Pons (tissue), 1 donor: ENCODE measurements at places on chromosomes 16 and 17.

DNA sequence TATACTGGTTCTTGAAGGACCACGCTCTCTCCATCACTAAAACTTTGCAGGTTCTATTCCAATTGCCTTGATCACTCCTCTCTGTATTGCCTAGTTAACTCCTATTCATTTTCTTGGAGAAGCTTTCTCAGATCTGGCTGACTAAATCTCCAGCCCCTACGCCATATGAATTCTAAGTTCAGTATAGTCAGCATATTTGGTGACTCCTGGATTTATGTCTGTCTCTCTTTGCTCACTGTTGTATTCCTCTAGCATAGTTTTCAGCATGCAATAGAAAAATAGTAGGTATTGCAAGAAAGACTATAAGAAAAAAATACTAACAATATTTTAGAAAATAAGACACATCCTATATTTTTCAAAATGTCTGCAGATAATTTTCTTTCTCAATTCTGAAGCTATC is 579.7 kb downstream of the CDH11 start:
- no peak for DNase-seq

GRCh38 chr17:57869617-57870282 is 19.9 kb upstream of the MRPS23 start:
- DNase-seq = no peak

GRCh38 chr17:48671697-48672171 is 45.6 kb upstream of the HOXB9 start:
- peak; percentile 80 for DNase-seq

GRCh38 chr16:81431554-81432353 is 12.9 kb upstream of the CMIP start:
- DNase-seq = no peak

DNA sequence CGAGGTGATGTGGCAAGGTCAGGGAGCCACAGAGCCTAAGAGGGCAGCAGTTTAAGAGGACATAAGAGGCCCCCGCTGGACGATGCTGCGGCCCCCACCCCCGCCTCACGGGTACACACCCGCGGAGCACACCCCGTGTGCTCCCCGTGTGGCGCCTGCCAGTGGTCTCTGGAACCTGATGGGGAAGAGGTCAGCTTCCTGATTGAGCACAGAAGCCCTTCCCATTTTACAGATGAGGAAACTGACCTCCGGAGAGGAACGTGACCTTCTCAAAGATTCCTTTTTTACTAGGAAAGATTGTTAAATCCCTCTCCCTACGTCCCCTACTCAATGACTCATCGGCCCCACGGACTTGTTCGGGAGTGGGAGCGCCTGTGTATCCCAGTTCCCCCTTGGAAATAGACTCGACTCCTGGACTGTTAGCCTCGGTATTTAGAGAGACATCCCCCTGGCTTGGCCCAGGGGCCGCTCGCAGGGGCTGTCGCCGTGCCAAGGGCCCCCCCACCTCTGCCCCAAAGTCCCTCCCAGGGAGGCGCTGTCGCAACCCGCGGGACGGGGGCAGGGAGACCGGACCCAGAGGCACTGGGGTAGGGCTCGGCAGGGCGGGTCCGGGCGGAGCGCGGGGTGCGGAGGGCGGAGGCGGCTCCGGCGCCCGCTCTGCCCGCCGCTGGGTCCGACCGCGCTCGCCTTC is at the start of gene ABCC3:
Gene ABCC3, plus strand, starts transcription at position 658 of the 691 bp plus-strand sequence. CDS start 56 bp downstream, outside the sequence.
- no peak for DNase-seq

- DNase-seq = no peak
These were observed 789 bp upstream of the TERF2 start for GRCh38 chr16:69386596-69386995.

GRCh38 chr17:79097226-79098055 is 22.8 kb downstream of the ENGASE start:
- DNase-seq = no peak

- DNase-seq = no peak
These were observed 589 bp downstream of the ARL6IP1 start for GRCh38 chr16:18800775-18801144.

DNA sequence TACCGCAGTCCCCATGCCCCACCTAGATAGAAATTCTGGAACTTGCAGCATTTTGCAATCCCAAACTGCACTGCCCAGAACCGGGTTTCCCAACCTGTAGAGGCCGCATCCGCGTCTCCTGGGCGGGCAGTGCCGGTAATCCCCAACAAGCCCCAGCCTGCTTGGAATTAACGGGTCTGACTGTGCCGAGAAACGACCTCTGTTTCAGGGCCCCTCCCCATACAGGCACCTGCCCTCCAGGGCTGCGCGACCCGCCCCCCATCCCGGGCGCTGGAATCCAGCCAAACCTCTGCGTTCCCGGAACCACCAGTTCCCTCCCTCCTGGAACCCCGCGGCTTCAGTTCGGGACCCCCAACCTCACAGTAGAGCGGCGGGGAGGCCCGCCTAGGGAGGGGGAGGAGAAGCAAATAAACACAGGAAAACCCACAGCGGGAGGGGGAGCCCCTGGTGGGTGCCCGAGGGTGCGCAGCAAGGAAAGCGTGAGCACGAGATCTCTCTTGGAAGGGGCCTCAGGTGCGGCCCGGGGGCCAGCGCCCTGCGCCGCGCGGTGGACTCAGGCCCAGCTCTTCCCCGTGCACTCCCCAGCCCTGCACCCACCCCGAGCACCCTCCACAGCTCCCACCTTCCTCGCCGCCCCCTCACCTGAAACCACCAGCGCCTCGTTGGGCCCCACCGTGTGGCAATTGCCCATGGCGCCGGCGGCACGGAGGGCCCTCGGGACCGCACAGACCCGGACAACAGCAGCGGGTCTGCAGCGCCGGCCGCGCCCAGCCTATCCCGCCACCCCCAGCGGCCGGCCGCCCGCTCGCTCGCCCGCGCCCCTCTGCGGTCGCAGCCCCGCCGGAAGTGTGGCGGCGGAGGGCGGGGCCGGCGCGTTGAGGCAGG is at the start of gene FLOT2:
Gene FLOT2, minus strand, starts transcription at position 850 of the 885 bp plus-strand sequence. Its CDS starts 159 bp downstream, at position 691.
- no peak for DNase-seq

- no peak for DNase-seq
These were observed 16.0 kb upstream of the WIPF2 start for GRCh38 chr17:40203131-40203530.

GRCh38 chr17:11349106-11349505 is 108.1 kb downstream of the SHISA6 start:
- DNase-seq = no peak

GRCh38 chr17:13476720-13477119 is 125.0 kb downstream of the HS3ST3A1 start:
- DNase-seq = no peak

- DNase-seq = no peak
These were observed 460.9 kb downstream of the SLC39A11 start for GRCh38 chr17:72631568-72631948.

DNA sequence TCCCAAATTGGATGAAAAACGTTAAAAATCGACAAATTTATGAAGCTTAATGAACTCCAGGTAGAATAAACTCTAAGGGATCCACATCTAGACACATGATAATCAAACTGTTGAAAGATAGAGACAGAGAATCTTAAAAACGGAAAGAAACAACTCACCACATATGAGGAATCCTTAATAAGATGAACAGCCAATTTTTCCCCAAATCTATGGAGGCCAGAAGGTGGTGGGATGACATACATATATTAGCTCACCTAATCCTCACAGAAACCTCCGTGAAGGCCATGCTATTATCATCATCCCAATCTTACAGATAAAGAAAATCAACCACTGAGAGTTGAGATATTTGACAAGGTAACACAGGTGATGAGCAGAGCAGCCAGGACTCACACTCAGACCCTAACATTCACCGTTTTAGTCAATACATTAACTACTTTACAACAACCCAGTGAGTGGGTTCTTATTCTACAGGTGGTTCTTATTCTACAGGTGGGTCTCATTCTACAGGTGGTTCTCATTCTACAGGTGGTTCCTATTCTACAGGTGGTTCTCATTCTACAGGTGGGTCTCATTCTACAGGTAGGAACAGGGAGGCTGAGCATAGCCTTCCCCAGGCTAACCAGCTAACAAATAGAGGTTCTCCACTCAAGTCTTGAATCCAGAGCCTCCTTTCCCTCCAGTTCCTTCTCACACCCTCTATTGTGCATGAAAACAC is 4.8 kb downstream of the CACNG1 start:
- no peak for DNase-seq

DNA sequence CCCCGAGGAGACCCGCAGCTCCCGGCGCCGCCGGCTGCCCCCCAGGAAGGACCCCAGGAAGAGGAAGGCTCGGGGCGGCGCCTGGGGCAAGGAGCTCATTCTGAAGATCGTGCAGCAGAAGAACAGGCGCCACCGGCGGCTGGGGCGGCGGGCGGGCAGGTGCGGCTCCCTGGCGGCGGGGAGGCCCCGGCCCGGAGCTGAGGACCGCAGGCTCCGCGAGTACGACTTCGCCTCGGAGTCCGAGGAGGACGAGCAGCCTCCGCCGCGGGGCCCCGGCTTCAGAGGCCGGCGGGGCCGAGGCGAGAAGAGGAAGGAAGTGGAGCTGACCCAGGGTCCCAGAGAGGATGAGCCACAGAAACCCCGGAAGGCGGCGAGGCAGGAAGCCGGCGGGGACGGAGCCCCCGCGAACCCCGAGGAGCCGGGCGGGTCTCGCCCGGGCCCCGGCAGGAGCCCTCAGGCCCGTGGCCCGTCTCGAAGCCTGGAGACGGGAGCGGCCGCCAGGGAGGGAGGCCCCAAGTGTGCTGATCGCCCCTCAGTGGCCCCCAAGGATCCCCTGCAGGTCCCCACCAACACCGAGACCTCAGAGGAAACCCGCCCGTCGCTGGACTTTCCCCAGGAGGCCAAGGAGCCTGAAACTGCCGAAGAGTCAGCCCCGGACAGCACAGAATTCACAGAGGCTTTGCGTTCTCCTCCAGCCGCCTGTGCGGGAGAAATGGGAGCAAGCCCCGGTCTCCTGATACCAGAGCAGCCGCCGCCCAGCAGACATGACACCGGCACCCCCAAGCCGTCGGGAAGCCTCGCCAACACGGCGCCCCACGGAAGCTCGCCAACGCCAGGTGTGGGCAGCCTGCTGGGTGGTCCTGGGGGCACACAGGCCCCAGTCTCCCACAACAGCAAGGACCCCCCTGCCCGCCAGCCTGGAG is 22.3 kb upstream of the ZFPM1 start:
- DNase-seq = no peak

- DNase-seq = peak; percentile 39
These were observed 33.6 kb downstream of the NKD1 start for GRCh38 chr16:50581845-50582244.

DNA sequence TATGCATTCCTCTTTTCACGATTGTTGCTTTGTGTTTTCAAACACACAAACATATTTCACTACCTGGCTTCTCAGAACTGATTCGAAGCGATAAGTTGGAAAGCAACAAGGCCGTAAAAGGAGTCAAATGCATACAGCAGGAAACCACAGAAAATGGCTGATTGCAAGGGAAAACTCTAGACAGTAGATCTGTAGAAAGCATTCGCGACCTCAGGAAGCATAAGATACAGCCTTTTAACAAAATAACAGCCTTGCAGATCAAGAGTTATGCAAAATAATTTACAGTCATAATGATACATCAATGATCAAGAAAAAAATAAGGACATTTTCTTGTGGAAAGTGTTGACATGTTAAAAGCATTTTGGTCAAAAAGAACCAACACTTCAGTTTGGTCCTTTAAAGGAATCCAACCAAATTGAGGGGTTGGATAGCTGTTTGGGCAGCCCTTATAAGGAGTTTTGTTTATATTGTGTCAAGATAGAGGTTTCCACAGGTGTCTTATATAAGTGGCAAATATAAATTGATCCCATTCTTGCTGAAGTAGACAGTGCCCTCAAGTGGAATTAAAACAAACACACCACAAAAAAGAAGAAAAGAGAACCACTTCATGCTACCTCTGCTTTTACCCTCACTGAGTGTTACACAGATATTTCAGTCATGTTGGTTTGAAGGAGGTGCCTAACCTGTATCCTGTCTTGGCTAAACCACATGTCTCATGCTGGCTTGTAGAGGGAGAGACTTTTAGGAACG is 5.5 kb downstream of the CYLD start:
- DNase-seq = peak; percentile 86

GRCh38 chr17:20995164-20995872 is 47.5 kb downstream of the USP22 start:
- DNase-seq = no peak

- no peak for DNase-seq
These were observed 115.1 kb downstream of the SOCS1 start for GRCh38 chr16:11140867-11141266.

- no peak for DNase-seq
These were observed 17.9 kb upstream of the B4GALNT2 start for GRCh38 chr17:49114703-49115102.

- no peak for DNase-seq
These were observed 16.4 kb upstream of the SMG8 start for GRCh38 chr17:59193336-59193862.

DNA sequence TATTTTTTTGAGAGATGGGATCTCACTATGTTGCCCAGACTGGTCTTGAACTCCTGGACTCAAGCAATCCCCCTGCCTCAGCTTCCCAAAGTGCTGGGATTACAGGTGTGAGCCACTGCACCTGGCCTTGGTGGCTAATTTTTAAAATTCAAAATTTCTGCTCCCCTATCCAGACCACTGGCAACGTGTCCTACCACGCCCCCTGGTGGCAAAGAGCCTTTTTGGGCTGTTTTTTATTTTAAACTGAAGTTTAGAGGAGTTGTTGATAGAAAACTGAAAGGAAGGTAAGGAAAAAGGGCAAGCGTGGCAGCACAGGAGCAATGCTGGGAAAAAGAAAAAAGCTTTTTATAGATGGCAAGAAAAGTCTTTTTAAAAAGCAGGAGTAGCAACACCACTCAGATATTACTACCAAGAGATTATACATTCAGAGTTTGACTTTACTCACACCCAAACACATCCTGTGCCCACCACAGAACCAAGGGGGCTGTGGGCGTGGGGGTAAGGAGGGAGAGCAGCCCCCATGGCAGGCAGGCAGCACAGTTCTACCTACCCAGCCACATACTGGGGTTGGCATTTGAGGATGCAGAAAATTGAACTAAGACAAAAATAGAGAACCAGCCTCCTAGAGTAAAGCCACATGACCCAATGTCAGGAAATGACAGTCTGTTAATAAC is 4.2 kb upstream of the MXRA7 start:
- peak; percentile 54 for DNase-seq

- DNase-seq = no peak
These were observed 12.0 kb upstream of the RNF157 start for GRCh38 chr17:76252040-76252954.

DNA sequence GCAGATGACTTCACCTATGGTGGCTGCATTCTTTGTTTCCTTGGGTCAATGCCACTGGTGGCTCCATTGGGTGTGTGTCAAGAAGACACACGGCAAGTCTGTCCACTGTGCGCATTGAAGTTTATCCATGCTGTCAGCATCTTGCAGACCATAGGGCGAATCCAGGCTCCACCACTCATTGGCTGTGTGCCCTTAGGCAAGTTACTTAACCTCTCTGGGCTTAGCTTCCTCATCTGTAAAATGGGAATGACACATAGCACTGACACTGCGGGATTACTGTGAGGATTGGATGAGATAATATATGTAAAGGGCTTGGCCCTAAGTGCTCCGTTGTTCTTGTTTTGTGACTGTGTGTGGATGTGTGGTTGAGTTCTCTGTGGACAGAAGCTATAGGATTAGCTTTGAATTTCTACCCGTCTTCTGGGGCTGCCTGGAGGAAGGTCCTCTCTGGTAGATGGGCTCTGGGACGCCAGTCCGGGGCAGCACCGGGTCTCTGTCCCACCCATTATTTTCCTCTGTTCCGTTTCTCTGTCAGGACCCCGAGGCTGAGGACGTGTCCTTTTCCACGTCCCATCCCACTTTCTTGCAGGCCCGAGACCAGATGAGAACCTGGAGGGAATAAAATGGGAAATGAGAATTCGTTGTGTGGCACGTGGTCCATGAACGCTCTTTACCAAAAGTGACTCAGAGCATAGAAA is 178.4 kb downstream of the IRF8 start:
- no peak for DNase-seq

GRCh38 chr17:823501-823902 is 41.3 kb downstream of the MRM3 start:
- no peak for DNase-seq

- DNase-seq = no peak
These were observed 149.9 kb downstream of the NPIPB5 start for GRCh38 chr16:22660441-22661160.
